ENCODE measurements at places on chromosomes 6 and 20.

- H3K27me3 ChIP-seq = no peaks in the 10 kb centered on the region
- no peak overlapping the region for H3K4me3 ChIP-seq
- no peaks in the 10 kb centered on the region for H3K36me3 ChIP-seq
Measured at GRCh38 chr6:28929887-28930620, 6.3 kb upstream of the TRIM27 start.

- no peaks in the 10 kb centered on the region for H3K27me3 ChIP-seq
- H3K27ac ChIP-seq = no peak overlapping the region
- no peak overlapping the region for H3K4me3 ChIP-seq
- H3K36me3 ChIP-seq = peaks cover 5% of the 10 kb centered on the region
Measured at GRCh38 chr20:41567615-41568014, 50.6 kb downstream of the CHD6 start.

GRCh38 chr6:77010931-77011542, 452.3 kb downstream of the HTR1B start:
- H3K36me3 ChIP-seq = peaks cover 1% of the 10 kb centered on the region
- no peak overlapping the region for H3K27ac ChIP-seq
- no peaks in the 10 kb centered on the region for H3K27me3 ChIP-seq
- no peak overlapping the region for H3K4me3 ChIP-seq

DNA sequence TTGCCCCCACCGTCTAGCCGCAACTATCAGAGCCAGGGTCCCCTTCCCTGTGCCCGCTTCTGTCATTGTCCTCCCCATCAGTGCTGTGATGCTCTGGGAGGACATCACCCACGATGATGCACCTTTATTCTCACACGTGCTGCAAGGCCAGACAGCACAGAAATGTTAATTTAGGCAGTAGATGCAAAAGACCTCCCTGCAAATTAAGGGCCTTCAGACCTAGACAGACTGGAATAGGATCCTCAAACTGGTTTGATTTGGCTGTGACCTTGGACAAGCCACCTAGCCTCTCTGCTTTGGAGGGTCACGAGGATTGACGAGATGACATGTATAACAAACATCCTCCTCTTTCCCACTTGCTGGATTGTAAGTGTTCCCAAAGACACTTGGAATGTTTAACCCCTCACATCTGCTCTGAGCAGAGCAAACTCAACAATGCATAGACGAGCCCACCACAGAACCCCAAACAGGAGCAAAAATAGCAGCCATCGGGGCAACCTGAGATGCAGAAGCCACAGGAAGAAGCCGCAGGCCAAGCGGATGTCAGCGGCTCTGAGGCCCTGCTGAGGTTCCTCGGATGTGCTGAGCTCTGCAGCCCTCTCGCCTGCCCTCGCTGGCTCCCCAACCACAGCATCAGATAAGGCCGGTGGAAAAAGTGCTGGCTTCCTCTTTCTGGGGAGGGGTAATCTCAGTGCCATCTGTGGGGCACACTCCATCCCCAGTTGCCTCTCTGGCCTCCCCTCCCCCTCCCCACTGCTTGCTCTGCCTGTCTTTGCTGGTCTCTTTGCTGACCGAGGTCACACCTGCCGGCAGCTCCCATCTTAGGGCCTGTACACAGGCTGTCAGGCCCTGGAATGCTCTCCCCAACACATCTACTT, 35.3 kb downstream of the TOX2 start:
- H3K27me3 ChIP-seq = no peaks in the 10 kb centered on the region
- DNase-seq = no peak
- H3K4me3 ChIP-seq = no peak overlapping the region
- H3K36me3 ChIP-seq = no peaks in the 10 kb centered on the region

DNA sequence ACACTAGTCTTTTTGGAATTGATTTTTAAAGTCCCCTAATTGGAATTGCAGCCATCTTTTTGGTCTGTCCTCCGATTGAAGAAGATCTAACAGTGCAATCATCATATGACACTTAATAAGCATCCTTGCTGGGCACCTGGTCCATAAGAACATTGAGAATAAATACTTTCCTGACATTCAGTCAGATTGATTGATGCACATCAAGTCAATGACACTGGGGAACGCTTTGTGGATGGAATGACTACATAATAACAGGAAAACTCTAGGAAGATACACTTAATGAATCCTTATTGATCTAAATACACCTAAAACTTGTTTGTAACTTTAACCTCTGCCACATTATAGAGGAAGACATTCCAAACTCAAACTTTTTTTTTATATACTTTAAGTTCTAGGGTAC, 255.7 kb downstream of the PRKN start:
- H3K4me1 ChIP-seq = peaks cover 10% of the 10 kb centered on the region
- no peaks in the 10 kb centered on the region for H3K27me3 ChIP-seq

- H3K27me3 ChIP-seq = no peaks in the 10 kb centered on the region
- no peak overlapping the region for H3K4me3 ChIP-seq
- no peaks in the 10 kb centered on the region for H3K4me1 ChIP-seq
- no peak for DNase-seq
- H3K36me3 ChIP-seq = no peaks in the 10 kb centered on the region
Measured at GRCh38 chr6:151891524-151891923, 84.0 kb downstream of the ESR1 start.

DNA sequence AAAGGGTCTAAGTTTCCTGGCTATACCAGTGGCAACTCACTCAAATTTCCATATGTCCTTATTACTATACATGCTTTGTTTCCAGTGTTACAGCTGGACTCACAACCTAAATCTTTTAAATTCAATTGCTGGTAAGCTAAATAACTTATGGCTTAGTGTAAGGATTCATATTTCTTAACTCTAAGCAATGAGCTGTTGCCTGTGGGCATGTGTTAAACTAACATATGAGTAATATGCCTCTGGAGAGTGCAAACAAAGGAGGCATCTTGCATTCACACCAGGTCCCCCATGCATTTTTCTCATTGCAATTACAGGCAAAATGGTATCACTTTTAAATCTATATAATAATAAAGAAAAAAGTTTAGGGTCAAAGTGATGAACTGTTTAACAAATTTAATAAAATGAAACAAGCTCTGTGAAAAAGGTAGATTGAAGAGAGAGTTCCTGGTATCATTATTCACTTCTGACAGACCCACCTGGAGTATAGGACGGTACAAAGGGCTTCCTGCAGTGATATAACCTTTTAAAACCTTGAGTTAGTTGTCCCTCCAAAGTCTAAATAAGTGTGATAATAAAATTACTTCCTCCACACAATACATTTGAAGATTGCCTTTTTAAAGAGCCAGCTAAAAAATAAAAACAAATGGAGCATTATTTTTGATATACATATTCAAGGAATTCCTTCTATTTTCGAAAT, 57.6 kb upstream of the HMGCLL1 start:
- no peak overlapping the region for H3K27ac ChIP-seq
- H3K36me3 ChIP-seq = no peaks in the 10 kb centered on the region
- H3K4me1 ChIP-seq = peaks cover 20% of the 10 kb centered on the region
- no peak overlapping the region for H3K4me3 ChIP-seq
- no peaks in the 10 kb centered on the region for H3K27me3 ChIP-seq

All from mesothelial cell of epicardium (in vitro differentiated cells).